GDM1 (cell line): ENCODE measurements at places on chromosomes 3 and 15.

DNA sequence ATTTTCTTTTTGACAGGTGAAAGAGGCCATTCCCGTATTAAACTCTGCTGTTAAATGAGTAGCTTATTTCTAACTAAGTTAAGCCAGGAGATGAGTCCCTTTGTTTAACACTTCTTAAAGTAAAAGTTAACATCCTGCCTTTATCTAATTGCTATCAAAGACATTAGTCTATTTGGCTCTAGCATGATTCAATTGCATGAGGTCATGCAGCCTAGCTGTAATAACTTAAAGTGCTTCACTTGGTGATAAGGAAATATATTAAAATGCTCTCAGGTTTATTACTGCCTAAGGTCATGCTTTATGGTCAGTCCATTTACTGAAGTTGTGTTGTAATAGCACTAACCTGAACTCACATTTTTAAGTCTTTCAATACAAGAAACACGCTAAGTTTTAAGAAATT lies 82.3 kb upstream of the MLF1 start:
- no peak for DNase-seq

DNA sequence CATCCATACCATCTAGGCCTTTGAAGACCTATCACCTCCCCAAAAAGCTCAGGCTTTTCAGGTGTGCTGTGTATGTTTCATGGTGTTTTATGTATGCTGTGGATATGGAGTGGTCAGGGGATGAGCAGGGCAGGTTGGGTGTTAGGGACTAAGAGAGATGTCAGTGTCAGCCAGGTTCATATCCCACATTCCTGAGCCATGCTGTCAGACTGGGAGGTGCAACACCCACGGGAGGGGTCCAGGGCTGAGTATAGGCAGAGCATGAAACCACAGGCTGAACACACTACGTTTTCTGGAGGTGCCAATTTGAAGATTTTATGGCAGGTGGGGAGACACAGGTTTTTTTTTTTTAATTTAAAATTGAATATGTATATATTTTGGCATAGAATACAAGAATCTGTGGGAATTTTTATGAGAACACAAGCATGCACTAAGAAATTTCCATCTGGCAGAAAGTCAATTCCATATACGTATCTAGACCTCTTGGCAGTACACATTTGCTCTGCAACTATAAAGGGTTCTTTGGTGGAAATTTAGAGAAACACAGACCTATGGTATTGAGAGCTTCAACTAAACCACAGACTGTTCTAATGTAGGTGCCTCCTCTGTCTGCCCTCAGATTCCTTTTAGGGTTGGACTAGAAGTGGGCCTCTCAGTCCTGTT lies 101.9 kb upstream of the RNU6-1 start:
- no peak for DNase-seq

DNA sequence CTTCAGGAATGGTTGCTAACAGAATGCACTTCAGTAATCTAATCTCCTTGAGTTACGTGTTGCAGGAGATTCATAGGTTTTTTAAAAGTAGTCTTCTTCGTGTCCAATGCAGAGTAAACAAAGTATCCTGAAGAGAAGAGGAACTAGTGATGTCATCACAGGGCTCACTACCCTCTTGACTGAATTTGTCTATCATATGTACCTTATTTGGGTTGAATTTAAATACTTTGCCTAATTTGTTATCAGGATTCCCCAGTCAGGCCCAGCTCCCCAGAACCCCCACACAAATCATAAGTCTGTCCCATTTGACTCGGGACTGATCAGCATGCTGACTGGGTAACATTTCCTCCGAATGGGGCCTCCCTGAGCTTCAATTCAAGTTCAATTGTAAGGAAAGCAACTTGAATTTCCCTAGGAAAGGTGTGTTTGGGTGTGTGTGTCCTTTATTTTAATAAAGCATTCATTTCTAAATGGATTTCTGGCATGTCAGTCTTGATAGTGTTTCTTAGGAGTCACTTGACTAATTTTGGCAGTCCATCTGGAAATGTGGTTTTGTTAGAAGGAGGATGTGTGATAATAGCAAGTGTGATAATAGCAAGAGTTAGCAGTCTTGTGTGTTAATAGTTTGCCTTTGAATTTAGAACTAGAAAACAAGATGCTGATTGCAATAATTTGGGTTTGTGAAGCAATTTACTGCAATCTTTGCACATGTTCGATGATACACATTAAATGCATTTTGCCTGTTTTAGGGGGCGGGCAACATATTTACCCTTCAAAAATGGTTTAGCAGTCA lies 21.9 kb downstream of the OXNAD1 start:
- DNase-seq, result no peak

DNA sequence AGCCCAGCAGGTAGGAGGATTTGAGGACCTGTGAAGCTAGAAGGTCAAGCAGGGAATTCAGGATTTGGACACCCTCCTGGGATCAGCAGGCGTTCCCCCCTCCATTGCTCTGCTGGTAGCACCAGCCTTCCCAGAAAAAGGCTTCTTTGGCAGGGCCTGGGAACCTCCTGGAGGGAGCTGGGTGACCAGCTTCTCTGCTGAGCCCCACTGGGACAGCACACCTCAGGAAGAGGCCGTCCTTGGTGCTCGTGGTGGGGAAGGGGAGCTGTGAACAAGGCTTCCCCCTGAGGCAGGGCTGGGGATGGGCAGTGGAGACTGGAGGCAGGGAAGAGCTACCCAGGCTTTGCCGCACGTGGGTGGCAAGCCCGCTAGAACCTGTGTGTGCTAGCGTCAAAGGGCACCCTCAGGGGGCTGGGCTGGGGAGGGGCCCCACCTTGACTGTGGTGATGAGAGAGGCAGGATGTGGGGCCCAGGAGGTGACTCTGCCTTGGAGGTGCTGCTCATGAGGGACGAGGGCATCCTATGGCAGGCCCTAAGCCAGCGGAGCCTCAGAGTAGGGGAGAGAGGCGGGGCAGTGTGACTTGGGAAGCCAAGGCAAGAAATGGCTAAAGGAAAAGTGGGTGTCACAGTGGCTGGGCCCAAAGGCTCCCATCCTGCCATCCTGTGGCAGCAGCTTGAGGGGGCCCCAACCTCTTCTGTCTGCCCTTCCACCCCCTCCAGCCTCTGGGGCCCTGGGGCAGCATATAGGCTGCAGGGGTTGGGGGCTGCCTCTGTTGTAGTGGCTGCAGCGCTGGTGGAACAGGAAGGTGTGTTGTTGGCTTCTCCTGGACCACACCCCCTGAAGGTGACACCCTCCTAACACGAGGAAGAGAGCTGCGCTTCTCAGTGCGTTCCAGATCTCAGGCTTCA lies 20.7 kb downstream of the KLF13 start:
- no peak for DNase-seq

- DNase-seq, result no peak
Observed at GRCh38 chr15:100787567-100788417, 91.8 kb upstream of the ALDH1A3 start.
